ENCODE measurements at places on chromosomes 11 and 22.

GRCh38 chr11:107699371-107700285, 12.2 kb downstream of the SLN start:
- DNase-seq: no peak

- DNase-seq: no peak
Observed at GRCh38 chr11:124759266-124760204, 2.6 kb downstream of the ESAM start.

DNA sequence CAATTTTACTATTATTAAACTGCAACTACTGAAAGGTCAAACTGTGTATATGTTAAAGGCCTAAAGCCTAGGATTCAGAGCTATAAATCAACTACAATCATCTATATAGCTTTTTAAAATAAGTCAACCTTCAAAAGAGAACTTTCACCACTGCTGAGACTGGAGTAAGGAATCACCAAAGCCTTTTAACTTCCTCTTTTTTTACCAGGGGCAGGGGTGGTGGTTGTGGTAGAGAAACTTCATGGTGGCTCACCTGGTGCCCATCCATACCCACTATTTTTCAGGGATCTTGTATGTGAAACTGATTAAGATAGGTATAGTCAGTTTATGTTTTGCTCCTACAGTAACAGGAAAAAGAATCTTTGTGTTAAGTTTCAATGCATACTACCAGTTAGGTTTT, 31.5 kb downstream of the TSG101 start:
- no peak for DNase-seq

DNA sequence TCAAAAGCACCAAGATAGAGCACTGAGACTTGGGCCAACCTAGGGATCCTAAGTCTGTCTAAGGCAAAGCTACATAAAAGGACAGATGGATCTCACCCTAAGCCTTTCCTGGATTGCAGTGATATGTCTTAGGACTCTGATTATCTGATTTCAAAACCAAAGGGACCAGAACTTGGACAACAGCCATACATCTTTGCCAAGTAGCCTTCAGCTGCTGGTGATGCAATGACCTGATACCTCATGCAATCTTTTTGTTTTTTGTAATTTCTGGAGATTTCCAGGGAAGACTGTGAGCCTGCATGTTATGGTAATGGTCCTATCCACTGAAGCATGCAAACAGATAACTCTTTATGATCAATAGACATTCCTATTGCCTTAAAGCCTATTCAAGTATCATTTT, 230.4 kb upstream of the MTNR1B start:
- DNase-seq: no peak

DNA sequence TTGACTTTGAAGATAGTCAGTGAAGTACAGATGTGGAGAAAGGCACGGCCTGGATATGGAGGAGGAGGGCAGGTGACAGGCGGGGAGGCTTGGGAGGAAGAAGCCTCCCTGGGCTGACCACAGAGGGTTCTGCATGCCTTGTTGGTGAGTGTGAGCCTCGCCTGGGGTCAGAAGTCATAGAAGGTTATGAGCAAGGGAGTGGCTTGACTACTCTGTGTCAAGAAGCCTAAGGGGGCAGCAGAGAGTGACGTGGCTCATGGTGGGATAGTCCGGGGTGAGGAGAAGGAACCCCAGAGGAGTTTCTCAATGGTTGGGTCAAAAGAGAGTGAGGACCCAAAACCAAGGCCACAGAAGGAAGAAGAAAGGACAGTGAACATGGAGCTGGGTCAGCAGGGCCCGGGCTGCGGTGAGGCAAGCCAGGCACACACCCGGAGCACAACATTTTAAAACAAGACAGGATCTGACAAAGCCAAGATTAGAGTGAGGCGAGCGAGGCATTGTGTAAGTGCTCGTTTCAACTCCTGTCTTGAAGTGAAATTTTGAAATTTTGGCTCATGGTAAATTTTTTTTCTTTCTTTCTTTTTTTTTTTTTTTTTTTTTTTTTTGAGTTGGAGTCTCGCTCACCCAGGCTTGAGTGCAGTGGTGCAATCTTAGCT, 31.9 kb downstream of the PDGFB start:
- DNase-seq: no peak

DNA sequence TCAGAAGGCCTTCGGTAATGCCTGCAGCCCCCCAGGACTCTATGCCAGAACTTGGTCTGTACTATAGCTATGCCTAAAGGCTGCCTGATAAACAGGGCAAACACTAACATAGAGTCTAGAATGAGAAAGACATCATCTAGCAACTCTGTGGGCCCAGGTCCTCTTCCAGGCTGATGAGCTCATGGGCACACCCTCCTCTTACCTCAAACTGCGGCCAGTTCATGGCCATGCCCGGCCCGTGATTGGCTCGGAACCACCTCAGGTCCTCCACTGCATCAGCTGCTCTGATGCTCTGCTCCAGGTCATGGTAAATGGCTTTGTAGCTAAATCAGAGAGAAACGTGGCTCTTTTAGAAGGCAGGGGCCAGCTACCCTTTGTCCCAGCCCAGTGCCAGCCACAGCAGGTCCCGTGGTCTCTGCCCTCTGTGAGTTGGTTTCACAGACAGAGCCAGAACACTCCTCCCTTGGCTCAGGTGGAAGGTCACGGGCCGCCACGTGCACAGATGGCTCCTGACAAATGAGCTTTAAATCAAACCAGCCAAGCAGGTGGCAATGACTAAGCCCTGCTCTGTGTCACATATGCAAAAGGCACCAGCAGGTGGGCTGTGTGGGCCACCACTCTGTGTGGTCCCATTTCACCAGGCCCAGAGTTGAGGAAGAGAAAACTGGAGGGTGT, 25.0 kb upstream of the ARFGAP3 start:
- DNase-seq: no peak

DNA sequence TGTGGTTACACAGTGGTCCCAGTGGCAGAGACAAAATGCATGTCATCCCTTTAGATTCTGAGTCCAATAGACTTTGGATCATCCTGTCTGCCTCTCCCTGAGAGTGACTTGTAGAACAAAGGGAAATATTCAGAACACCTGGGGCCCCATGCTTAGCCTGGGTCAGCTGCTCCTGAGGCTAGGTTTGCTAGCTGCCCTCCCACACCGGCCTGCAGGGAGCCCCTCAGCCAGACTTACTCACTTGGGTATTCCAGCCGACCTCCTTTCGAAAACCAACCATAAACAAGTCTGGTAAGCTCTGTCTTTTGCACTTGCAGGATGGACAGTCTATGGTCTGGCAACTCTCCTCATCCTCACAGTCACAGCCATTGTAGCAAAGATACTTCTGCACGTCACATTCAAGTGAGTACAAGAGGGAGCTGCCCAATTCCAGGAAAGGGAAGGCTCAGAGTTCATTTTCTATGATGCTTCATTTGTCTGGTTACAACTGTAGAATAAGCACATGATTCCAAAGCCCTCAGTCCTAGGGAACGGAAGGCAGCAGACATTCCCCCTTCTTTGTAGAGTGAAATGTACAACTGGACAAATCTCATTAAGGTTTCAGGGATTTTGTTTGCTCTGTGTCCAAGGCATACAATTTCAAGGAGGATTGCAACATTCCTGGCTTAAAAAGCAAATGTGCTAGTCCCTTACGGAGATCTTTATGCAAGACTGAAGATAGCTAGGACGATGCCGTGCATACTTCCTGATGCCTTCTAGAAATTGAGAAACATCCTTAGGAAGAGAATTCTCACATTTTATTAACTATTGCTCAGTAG, 65.5 kb upstream of the EMID1 start:
- DNase-seq: no peak

DNA sequence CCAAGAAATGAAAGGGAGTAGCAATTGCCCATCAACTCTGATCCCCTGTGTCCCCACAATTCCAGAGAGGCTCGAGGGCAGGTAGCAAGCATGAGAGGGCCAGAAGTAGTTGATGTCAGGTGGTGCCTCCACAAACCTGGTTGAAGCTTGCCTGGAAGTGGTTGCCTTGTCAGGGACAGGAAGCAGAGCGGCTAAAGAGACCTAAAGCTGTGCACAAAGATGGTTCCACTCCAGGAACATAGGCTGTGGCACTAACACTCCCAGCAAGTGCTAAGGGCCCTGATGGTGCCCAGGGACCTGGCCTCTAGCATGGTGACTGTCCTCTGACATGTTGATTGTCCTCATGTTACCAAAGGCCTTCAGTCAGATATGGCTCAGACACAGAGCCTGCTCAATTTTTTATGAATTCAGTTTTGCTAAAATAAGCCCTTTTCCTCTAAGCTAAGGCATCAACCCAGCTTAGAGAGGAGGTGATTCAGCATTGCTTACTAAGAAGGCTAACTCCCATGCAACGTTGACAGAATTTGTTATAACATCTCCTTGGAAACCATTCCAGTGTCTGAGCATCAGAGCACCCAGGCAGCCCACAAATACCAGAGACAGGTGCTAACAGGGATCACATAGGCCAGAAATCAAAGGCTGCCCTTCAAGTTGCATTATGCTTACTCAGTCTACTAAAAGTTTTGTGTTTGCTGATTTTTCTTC, 196.3 kb upstream of the ARHGAP20 start:
- DNase-seq: no peak

GRCh38 chr11:119752345-119752871, 23.4 kb upstream of the NECTIN1 start:
- no peak for DNase-seq

DNA sequence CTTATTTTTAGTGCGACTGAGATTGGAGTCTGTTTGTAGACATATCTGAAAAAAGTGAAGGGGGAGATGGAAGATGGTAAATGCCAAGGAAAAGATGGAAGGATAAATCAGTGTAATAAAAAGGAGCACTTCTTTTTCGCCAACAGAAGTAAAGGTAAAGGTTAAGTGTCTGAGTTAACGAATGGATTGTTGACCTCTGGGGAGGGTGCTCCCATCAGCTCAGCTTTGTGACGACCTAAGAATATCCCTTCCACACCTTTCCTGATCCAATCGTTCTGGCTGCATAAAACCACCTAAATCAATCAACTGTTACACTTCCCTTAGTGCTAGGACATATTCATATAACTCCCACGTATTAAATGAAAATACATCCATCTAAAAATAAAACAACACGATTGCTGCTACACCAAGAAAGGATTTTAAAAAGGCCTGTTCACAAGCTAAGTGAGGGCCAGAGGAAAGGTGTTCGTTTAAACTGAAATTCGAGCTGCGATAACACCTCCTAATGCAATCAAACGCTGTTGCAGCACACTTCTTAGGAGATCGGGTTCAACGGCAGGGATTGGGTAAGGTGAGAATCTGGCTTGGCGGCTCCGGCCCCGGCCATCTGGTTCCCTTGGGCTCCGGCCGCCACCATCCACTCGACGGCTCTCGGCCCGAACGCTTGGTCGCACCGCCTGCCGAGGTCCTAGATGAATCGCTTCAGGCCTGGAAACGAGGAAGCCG, 658 bp downstream of the C11orf71 start:
- DNase-seq: no peak

DNA sequence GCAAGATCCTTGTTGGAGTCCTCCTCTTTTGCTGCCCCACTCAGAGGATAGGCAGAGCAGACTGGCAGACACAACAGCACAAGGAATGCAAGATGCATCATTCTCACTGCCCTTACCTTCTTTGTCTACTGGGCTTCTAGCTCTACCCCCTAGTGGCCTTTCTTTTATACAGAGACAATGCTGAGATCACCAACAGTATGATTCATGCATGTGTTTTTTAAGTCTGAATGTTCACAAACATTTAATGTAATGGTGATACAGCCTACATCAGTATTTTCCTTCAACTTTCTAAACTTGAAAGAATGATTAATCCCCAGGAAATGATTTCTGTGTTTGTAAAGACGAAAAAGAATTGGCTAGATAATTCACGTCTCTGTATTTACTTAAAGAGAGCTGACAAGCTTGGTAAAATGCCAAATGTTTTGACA, at the start of gene MMP10:
TSS of gene MMP10 (minus strand) at position 138 of the 428 bp plus-strand sequence. CDS start at position 101, 37 bp downstream.
- peak; percentile 37 for DNase-seq

GRCh38 chr11:130839981-130840666, 76.2 kb downstream of the SNX19 start:
- DNase-seq: no peak

- no peak for DNase-seq
Observed at GRCh38 chr11:38384568-38384967, 1786.5 kb upstream of the RAG2 start.

- no peak for DNase-seq
Observed at GRCh38 chr11:24661331-24661730, 164.5 kb downstream of the LUZP2 start.

DNA sequence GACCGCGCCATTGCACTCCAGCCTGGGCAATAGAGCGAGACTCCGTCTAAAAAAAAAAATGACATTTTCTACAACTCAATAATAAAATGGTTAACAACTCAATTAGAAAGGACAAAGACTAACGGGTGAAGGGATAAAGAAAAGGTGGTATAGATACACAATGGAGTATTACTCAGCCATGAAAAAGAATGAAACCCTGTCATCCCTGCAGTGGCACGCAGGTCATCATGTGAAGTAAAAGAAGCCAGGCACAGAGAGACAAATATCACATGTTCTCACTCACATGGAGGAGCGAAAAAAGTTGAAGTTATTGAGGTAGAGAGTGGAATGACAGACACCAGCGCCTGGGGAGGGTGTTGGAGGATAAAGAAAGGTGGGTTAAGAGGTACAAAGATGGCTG, 39.0 kb downstream of the WNT7B start:
- no peak for DNase-seq

- DNase-seq: no peak
Observed at GRCh38 chr11:45811571-45812290, 6.8 kb downstream of the SLC35C1 start.

DNA sequence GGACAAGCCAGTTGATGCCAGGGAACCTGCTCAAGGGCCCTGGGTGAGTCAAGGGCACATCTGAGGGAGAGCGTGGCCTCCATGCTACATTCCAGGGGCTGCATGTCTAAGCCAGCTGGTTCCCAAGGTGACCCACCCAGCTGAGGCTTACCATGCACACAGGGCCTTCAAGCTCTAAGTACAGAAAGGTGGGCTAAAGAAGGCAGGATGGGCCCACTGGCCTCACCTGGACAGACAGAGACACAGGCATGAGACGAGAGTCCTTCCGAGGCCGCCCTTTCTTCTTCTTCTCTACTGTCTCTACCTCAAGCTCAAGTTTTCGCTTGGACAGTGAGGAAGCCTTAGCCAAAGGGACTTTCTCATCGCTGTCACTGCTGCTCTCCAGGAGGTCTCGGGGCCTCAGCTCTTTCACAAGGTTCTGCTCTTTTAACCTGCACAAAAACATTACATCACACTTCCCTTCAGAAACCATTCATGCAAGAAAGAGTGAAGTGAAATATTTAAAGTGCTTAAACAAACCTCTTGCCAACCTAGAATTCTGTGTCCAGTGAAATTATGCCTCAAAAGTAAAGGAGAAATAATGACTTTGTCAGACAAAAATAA, 69.9 kb downstream of the HIRA start:
- DNase-seq: peak; percentile 3

GRCh38 chr11:61695917-61696316, 15.7 kb downstream of the DAGLA start:
- DNase-seq: no peak

- DNase-seq: no peak
Observed at GRCh38 chr11:76856106-76856505, 4.6 kb upstream of the ACER3 start.

GRCh38 chr11:4704054-4704789, at the start of gene MMP26:
MMP26 (plus strand) TSS chr11:4704784.
- DNase-seq: no peak

Data from HEK293T (cell line).